ENCODE measurements at places on chromosomes 3 and 15.

DNA sequence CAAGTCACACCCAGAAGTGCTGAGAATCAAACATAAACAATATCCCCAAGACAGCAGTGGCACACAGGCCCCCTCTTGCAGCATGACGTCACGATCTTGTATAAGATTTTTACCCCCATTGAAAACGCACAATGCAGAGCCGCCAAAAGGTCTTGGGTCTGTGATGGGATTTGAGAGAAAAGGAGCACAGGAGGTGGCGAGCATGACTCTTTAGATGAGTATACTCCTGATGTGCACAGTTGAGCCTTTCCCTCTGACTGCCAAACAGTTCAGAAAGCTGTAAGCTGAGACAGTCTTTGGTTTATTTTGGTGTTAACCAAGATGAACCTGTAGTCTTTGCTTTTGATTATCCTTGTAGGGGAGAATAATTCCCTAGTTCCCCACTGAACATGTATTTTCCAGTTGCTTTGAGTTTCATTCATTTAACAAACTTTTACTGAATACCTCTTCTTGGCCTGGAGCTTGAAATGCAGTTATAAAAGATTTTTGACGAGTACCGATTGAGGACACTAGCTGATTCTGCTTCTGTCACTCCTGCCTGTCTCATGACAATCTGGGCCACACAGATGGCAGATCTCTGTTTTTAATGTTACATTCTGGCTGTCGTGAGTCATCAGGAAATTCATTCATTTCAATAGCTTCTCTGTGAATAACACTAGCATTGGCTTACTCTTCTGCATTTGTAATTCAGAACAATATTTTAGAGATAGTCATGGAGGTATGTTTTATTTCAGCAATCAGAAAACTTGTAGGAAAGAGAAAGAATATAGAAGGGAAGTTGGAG lies 28.9 kb downstream of the CFAP91 start:
- DNase-seq, result no peak

DNA sequence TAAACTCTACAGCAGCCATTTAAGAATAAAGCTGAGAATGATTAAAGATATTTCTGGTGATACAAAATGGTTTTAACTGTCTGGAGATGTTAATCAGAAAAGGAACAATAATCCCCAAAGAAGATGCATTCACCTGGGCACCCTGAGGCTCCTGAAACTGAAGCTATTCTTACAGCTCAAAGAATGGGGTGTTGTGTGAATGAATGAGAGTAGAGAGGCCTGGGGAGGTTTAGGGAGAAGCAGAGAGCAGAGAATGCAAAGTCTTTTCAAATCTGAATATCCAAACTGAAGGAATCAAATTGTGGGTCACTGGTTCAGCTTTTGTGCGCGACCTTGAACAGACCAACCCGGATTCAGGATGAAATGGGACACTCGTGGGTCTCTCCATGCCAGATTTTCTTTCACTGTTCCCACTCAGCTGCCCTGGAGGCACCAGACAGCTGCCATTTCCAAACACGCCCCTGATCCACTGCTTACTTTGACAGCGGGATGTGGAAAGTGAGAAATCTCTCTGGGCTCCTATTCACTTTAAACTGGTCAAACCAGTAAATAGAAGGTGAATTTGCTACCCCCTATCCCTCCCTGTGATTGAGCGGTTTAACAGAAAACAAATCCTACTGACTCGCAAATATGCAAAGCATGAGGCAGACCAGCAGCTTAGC lies 485.5 kb upstream of the THBS1 start:
- DNase-seq, result no peak

- DNase-seq, result no peak
Measured at GRCh38 chr3:61094608-61095007, 156.6 kb downstream of the FHIT start.

GRCh38 chr3:50473768-50474167 lies 29.7 kb downstream of the CACNA2D2 start:
- no peak for DNase-seq

DNA sequence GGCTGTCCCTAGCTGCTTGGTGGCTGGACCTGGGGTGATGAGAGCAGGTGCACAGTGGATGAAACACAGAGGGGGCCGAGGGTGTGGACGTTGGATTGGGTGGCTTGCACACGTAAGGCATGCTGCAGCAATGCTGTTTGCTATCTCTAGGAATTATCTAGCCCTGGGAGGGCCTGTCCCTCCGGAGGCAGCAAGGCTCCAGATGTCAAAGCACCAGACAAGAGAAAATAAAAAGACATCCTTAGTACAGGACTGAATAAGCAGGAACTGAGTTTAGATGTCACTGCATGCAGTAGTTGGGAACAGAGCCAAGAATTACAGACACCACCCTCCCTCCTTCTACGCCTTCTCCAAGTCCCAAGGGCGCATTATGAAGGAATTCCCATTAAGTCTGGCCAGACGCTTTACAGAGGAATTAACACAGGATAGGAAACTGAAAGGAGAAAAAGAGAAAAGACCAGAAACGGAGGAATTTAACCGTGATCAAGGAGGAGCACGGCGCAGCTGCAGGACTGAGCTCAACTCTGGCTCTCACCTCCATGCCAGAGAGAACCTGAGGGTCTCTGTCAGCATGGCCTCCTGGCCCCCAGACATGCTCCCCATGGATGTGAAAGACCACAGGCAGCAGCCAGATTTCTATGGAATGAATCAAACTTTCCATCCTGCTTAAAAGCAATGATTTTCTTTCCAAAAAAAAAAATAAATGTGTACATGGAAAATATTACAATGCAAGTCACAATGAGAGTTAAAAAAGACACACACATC lies 13.8 kb downstream of the ATP10A start:
- DNase-seq, result no peak

GRCh38 chr3:134833453-134834163 lies 38.5 kb downstream of the EPHB1 start:
- no peak for DNase-seq

DNA sequence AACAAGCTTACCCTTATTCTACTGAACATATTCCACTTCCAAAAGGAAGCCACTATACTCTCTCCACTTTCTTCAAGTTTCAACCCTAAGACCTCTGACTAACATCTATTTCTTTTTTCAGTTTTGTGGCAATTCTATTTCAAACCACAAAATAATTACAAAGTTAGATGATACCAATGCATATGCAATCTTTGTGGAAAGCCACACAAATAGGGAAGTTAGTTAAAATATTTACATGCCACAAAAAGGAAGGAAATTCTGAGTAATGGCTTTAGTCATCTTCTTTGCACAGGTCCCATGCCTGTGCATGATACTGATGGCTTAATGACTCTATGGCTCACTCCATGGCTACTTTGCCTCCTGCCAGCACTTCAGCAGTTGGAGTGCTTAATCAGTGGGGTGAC lies 57.0 kb upstream of the MCTP2 start:
- no peak for DNase-seq

- DNase-seq, result no peak
Measured at GRCh38 chr3:75049533-75049932, 435.1 kb upstream of the CNTN3 start.

DNA sequence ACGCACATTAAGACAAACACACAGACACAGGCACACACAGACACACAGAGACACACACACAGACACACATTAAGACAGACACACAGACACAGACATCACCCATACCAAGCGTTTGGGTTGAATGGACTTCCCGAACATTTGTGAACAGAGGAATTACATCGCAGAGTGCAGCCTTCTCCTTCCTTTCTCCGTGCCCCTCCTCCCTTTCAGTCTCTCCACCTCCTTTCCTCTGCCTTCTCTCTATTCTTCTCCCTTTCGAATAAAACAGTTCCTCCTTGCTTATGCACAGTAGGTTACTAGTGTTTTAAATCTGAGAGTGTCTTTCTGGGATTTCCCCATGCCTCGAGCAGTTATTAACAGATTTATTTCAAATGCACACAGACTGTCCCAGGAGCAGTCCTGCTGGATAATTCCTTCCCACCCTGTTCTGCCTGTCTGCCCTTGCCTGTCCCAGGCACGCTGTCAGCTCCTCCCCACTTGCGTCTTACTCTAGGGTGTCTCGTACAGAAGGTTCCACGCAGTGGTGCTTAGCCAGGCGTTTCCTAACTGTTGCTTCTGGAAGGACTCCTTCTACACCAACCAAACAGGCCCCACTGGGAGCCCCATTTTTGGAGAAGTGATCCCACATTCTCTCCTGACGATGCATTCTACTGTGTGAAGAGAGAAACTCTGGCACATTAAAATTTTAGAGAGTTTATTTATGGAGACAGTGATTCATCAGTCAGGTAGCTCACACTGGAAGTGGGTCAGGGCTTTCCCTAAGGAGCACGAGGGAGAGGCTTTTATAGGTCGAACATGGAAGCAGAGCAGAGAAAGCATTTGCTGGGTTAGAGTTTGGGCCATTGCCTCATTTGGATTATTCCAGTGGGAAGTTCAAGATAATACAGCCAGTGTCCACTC lies 163.8 kb downstream of the SV2B start:
- no peak for DNase-seq
